Spleen (tissue), 13 donors: ENCODE measurements at places on chromosomes 7 and 10. TPM values are rescaled to one million over a fixed set of nuclear protein-coding genes. Genes with fewer than 3 reads are reported as not detected.

DNA sequence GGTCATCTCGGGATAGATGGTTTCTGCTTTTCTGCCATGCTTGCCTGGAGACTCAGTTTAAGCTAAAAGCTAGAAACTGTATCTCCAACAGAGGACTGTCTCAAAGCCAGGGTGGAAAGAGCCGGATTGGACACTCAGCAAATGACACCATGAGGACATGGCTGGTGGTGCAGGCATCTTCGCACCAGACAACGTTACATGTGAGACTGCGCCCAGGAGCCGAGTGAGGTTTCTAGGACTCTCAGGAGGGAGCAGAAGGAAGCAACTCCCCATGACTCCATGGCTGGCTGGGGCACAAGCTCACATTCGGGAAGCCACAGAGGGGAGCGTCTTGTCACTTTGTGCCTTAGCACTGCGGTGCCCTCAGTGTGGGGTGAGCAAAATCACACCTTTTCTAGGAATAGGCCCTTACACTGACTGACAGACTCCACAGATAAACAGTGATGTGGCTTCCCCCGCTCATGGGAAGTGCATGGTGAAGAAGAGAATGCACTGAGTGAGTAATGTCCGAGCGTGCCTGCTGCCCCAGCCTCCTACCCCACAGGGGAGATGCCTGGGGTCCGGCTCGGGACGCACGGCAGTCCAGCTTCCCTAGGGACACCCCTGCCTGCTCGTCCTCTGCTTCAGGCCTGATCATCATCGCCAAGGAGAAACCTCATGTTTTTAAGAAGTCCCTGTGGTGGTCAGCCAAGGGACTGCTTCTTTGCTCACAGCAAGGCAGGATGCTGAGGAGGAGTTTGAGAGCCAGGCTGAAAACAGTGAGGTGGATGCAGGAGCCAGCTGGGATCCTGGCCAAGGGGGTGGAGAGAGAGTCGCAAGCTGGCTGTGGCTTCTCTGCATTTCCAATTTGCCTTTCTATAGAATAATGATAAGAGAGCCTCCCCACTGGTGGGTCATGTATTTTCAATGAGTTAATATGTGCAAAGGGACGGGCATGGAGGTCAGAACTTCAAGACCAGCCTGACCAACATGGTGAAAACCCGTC lies 52.2 kb upstream of the FXYD4 start:
- peak; percentile 69 for DNase-seq
- no peaks in the 10 kb centered on the region for H3K27me3 ChIP-seq
- H3K36me3 ChIP-seq: no peaks in the 10 kb centered on the region
- peaks cover 5% of the 10 kb centered on the region for H3K4me1 ChIP-seq

GPR15LG gene
- not detected for total RNA-seq

- H3K27ac ChIP-seq: no peak overlapping the region
- no peaks in the 10 kb centered on the region for H3K4me1 ChIP-seq
- no peak overlapping the region for H3K4me3 ChIP-seq
- H3K27me3 ChIP-seq: no peaks in the 10 kb centered on the region
- DNase-seq: peak; percentile 55
Observed at GRCh38 chr10:639001-639750, 50.3 kb downstream of the DIP2C start.

DNA sequence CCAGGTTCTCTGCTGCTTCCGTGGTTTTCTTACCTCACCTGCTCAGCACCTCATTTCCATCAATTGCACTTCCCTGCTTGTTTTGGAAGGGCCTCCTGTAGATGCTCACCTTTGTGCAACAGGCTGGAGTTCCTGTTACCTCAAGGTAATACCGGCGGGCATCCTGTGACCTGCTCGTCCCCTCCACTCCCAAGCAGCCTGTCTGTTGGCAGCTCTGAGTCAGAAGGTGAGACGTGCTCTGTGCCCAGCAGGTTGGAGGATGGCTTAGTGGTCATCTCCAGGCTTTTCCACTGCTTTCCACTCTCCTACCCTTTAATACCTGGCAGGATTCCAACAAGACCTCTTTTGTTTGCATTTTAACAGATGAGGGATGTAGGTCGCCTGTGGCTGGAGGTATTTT lies 86.0 kb downstream of the CAMK1D start:
- H3K4me1 ChIP-seq: no peaks in the 10 kb centered on the region
- peaks cover 5% of the 10 kb centered on the region for H3K36me3 ChIP-seq
- no peak overlapping the region for H3K4me3 ChIP-seq
- H3K27me3 ChIP-seq: no peaks in the 10 kb centered on the region
- no peak overlapping the region for H3K27ac ChIP-seq
- DNase-seq: no peak

GRCh38 chr7:156004265-156005201 lies 192.3 kb upstream of the SHH start:
- no peaks in the 10 kb centered on the region for H3K36me3 ChIP-seq
- no peaks in the 10 kb centered on the region for H3K4me1 ChIP-seq
- no peak overlapping the region for H3K4me3 ChIP-seq
- DNase-seq: peak; percentile 72
- H3K27ac ChIP-seq: no peak overlapping the region

AFAP1L2 gene
- 273 TPM for total RNA-seq
